Stimulated activated CD4-positive, alpha-beta T cell treated with anti-CD3 and anti-CD28 coated beads, Interleukin-1b, Interleukin-23, amount 100 ng/mL, for 1 hour (primary cell): ENCODE measurements at places on chromosomes 12 and 14.
A peak's percentile ranks its signal among the peaks of the same experiment; 100 is the strongest.

- DNase-seq, result no peak
Observed at GRCh38 chr12:7638064-7638759, 27.5 kb downstream of the APOBEC1 start.

DNA sequence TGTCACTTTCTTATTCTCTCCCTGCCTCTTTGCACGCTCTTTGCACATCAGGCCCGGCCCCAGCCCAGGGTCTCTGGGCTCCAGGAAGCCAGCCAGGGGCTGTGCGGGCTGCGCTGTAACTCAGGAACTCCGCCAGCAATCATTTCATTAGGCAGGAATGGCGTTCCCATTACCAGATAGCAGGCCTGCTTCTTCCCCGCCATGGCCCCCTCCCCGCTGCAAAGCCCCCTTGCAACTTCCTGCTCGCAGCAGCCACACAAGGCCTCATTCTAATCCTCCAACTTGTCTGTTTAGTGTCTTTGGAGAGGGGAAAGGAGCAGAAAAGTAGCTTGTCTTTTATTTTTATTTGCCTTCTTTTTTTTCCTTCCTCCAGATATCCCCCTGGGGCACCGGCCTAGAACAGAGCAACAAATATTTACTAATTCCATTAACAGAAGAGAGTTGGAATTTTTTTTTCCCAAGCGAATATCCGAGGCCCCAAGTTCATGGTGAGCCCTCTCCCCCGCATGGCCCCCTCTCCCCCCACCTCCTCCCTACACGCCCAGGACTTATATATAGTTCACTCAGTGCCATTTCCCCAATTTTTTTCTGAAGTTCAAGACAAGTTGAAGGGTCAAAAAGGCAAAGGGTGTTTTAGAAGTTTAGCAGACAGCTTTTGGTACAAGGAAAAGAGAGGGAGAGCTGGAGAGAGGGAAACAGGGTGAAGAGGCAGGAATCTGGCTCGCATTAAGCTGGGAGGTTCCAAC, 329.4 kb upstream of the TBX3 start:
- no peak for DNase-seq

DNA sequence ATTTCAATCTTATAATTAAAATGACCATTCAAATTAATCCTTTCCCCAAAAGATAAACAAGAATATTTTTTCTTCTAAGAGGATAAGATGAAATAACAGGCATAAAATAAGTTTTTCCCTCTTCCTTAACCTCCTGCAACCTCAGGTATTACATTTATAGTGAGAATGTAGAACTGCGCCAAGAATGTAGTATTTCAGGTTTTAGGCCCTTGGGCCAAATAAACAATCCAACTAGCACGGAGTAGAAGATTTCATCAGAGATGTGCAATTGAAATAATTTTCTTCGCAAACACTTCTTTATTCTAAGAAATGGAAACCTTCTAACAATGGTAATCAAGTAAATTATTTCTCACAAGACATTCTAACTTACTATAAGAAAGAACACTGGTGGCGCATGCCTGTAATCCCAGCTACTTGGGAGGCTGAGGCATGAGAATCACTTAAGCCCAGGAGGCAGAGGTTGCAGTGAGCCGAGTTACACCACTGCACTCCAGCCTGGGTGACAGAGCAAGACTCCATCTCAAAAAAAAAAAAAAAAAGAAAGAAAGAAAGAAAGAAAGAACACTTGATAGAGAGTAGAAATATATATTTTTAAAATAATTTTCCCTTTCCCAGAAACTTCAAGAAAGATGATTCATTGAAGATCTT, 100.8 kb downstream of the TAOK3 start:
- DNase-seq, result no peak

- DNase-seq, result no peak
Observed at GRCh38 chr12:12686472-12686871, 9.5 kb downstream of the GPR19 start.

DNA sequence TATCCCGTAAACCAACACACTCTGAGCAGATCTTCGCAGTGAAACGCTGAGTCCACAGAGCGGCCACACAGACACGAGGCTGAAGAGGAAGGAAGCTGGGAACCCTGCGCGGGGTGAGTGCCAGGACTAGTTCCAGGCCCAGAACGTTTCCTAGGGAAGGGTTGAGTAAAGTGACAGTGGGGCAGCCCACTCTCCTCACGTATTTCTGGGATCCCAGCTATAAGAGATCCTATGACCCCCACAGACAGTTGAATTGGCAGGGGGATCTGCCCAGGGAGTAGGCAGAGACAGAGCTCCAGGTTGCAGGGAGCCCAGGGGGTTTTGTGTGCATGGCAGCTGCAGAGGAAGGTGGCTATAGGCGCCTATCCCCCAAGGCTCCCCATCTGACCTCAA, 51.1 kb downstream of the GTF2A1 start:
- no peak for DNase-seq

DNA sequence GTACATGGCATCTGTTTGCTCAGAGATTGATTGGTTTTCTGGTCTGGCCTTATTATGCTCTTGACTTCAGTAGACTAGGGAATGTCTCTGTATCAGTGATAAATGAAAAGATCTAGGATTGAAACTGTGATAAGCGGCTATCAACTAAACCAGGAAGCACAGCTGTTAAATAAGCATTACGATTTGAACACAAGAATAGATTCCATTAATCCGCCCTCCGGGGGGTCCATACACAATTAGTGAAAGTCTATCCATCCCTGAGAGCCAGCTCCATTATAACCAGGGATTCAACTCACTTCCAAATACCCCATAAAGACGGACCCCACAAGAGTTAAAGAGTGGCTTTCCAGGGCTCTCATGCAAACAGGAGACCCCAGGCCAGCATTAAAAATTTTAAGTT, 279.0 kb downstream of the GRIN2B start:
- DNase-seq, result no peak

DNA sequence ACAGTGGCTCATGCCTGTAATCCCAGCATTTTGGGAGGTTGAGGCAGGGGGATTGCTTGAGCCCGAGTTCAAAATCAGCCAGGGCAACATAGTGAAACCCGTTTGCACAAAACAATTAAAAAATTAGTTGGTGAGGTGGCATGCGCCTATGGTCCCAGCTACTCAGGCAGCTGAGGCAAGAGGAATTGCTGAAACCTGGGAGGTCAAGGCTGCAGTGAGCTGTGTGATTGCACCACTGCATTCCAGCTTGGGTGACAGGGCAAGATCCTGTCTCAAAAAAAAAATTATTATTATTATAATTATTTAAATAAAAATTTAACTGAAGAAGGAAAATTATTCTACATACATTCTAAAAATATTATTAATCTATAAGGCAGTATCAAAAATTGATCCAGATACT, 164.1 kb downstream of the ITPR2 start:
- no peak for DNase-seq

DNA sequence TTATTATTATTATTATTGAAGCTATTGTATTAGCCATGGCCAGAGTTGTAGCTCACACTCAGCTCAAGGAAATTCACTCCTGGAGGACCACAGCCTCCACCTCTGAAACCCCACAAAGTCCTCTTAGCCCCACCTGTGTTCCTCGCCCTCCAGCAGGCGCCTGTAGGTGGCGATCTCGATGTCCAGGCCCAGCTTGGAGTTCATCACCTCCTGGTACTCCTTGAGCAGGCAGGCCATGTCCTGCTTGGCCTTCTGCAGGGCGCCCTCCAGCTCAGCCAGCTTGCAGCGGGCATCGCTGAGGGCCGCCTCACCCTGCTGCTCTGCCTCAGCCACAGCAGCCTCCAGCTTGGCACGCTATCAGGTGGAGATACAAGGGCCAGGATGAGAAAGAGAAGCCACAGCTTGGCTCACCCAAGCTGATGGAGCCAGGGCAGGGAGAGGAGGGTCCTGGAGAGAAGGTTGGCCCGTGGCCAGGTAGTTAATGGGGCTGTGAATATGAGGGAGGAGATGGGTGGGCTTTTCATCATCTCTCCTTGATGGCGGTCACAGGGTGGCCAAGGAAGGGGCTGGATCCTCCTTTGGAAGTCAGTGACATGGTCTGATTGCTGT, 5.1 kb downstream of the KRT85 start:
- no peak for DNase-seq

DNA sequence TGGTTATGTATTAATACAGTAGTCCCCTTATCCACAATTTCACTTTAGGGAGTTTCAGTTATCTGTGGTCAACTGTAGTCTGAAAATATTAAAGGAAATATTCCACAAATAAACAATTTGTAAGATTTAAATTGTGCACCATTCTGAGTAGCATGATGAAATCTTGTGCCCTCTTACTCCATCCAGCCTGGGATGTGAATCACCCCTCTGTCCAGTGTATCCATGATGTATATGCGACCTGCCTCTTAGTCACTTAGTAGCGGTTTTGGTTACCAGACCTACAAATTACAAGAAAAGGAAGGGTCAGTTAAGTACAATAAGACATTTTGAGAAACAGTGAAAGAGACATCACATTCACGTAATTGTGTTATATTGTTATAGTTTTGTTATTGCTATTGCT, 39.9 kb upstream of the MDGA2 start:
- no peak for DNase-seq

- DNase-seq, result peak; percentile 49
Observed at GRCh38 chr14:63840981-63841380, 11.8 kb upstream of the SYNE2 start.
